Stimulated activated CD4-positive, alpha-beta T cell treated with anti-CD3 and anti-CD28 coated beads, Interleukin-12 subunit alpha, Interleukin-12 subunit beta, amount 100 ng/mL, for 24 hours (primary cell): ENCODE measurements at places on chromosomes 13 and 19.

DNA sequence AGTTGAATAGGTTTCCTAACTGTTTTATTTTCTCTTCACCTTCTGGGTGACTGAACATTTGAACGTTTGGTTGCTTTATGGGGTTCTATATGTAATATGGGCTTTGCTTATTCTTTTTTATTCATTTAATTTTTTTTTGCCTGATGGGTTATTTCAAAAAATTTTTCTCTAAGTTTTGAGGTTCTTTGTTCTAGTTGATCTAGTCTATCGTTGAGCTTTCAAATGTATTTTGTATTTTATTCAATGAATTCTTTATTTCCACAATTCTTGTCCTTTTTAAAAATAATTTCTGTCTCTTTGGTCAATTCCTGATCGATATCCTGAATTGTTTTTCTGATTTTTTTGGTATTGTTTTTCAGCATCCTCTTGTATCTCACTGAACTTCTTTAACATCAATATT lies 239.5 kb upstream of the PCDH9 start:
- DNase-seq: no peak

DNA sequence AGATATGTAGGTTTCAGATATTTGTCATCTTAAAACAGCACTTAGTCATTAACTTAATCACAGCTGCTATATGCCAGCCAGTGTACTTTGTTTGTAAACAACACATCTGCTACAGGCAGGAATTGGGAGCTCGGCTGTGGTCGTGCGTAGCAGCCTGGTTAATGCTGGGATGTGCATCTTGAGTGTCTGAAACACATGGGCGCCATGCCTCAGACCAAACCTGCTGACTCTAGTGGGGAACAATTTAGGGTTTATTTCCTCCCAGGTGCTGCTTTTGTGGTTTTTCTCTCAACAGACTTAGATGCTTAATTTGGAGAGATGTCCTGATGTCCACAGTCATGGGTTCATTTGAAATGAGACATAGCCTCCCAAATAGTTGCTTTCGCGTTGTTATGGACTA lies 238.5 kb upstream of the TMTC4 start:
- DNase-seq: no peak

- no peak for DNase-seq
Measured at GRCh38 chr19:19321141-19321577, 530 bp downstream of the MAU2 start.

DNA sequence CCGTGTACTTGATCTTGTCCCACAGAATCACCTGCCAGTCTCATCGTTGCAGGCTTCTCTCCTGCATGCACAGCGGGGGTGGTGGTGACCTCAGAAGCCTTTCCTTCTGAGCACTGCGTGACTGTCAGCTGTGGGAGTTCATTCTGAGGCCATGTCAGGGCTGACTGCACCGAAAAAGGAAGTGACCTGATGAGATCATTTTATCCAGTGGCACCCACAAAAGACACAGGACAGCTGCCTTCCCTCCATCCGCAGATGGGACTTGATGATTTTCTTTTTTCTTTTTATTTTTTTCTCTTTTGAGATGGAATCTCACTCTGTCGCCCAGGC lies 89.7 kb downstream of the RAB20 start:
- no peak for DNase-seq

GRCh38 chr19:57348136-57348535 lies 2.9 kb upstream of the ZNF304 start:
- no peak for DNase-seq

GRCh38 chr13:97768134-97768533 lies 185.3 kb upstream of the IPO5 start:
- no peak for DNase-seq

DNA sequence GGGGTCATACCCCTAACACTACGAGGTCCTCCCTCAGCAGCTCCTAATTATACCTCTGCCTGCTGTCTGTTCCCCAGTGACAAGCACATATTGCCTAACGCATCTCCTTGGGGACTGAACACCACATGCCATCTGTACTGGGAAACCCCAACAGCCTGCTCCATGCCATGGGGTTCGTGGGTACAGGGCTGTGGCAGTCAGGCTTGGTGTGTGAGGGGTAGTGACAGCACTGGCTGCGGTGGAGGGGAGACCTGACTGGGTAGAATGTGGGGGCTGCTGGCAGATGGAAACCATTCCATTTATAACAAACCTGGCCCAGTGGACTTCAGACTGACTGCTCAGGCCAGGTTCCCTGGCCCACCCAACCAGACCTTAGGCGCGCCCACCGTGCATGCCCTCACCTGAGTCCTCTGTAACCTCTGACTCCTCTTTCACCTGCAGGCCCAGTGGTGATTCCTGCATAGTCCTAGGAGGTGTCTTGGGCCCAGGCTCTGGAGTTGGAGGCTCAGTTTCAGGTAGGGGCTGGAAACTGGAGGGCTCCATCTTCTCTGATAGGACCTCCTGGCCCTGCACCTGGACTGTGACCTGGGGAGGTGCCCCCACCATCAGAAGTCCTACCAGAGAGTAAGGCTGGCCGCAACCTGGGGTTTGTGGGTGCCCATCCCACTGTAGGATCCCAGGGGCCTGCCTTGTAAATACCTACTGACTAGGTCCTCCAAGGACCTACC lies 3.0 kb downstream of the MZF1 start:
- no peak for DNase-seq

DNA sequence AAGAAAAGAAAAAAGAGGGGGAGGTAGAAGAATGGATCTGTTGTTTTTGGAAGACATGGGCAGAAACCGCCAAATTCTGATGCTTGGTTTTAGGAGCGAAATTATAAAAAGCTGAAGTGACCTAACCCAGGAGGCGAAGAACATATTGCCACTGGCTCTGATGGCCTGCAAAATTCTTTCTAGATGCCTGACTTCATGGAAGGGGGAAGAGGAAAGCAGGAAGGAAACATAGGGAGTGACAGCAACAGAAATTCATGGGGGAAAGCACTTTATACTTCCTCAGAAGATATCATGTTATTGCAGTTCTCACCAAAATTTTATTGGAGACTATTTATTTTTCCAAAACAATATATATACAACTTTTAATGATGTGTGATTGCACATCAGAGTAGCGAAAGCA lies 213.5 kb downstream of the DLEU7 start:
- no peak for DNase-seq
